ENCODE measurements at places on chromosomes 4 and X.

GRCh38 chrX:40008791-40009461 is 88.8 kb downstream of the BCOR start:
- peak; percentile 88 for DNase-seq

DNA sequence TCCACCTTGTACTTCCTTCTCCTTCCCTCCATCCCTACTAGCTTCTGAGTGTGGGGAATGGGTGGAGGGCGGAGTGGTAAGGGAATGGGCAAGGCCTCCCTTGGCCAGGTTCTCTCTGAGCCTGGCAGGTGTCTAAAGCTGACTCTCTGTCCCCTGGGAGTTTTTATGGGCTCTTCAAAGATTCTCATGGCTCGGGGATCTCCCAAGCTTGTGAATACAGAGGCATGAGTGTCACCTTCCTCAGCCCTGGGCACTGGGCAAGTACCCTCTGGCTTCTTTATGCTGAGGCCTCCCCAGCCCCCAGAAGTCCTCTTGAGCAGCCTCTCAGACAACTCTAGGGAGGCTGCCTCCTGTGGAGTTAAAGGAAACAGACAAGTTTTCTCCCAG is 32.5 kb upstream of the DDX3X start:
- no peak for DNase-seq

- DNase-seq, result no peak
Measured at GRCh38 chrX:129478516-129478915, 44.8 kb downstream of the SMARCA1 start.

- DNase-seq, result no peak
Measured at GRCh38 chr4:96016634-96017299, 176.9 kb downstream of the PDHA2 start.

DNA sequence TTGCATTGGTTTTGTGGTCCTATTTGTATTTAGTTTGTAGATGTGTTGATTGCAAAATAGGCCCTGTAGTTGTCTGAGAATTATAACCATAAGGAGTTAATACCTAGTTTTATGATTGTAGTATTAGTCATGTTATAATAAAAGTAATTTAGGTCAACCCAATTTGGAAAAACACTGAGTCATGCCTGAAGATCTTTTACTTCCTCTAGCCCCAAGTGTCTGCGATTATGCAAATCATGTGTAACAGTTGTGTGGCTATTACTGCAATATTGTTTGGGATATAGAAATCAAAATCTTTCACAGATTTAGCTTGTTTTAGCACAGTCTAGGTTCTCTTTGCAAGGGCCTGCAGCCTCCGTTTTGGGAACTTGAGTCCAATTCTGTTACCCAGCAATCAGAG is 12.6 kb downstream of the SRD5A3 start:
- no peak for DNase-seq

- DNase-seq, result no peak
Measured at GRCh38 chr4:94342694-94343093, at the start of gene HPGDS. Gene HPGDS (minus strand): TSS chr4:94342836. CDS start chr4:94334629, 8,207 bp downstream.

DNA sequence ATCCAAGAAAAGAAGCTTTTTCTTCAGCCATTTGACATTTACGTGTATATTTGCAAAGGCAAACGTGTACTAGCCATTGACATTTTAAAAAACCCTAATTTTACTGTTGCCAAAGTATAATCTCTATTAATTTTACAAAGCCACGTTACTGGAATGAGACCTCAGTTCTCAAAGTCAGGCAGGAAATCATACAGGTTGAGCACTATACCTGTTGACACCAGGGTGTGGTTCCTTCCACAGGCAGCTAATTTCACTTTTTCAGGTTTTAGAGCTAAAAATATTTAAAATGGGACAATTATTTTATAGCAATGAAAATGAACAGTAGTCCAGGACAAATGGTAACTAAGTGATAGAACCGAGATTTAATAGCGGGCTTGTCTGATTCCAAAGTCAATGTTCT is 6.5 kb downstream of the RPGR start:
- DNase-seq, result no peak

- no peak for DNase-seq
Measured at GRCh38 chr4:186201535-186202230, 10.3 kb downstream of the CYP4V2 start.

DNA sequence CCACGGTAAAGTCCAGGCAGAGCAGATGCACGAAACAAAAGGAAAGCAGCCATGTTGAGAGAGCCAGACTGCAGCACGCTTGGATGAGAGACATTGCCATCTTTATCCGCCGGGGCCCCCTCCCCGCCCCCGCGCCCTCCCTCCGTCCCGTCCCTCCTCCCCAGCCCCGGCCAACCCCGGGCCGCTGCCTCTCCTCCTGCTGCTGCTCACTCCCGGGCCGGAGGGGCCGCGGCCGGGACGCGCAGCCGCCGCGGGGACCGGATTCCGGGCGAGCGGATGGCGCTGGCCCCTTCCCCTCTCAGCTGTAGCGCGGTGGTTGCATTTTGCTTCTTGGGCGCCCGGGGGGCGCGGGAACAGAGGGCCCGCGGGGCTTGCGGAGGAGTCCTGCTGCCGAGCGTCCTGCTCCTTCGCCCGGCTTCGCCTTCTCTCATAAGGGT is 542 bp downstream of the RNF150 start:
- DNase-seq, result peak; percentile 67

DNA sequence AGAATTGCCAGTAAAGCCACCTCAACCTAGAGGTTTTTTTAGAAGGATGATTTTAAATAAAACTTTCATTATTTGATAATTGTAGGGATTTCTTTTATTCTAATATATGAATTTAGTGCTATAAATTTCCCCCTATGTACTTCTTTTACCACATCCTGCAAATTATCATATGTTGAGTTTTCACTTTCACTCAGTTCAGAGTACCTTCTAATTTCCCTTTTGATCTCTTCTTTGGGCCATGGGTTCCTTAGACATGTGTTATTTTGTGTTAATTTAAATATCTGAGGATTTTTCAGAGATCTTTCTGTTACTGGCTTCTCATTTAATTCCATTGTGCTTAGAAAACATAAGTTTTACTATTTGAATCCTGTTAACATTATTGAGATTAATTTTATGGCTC is 6.1 kb downstream of the BEX2 start:
- no peak for DNase-seq

DNA sequence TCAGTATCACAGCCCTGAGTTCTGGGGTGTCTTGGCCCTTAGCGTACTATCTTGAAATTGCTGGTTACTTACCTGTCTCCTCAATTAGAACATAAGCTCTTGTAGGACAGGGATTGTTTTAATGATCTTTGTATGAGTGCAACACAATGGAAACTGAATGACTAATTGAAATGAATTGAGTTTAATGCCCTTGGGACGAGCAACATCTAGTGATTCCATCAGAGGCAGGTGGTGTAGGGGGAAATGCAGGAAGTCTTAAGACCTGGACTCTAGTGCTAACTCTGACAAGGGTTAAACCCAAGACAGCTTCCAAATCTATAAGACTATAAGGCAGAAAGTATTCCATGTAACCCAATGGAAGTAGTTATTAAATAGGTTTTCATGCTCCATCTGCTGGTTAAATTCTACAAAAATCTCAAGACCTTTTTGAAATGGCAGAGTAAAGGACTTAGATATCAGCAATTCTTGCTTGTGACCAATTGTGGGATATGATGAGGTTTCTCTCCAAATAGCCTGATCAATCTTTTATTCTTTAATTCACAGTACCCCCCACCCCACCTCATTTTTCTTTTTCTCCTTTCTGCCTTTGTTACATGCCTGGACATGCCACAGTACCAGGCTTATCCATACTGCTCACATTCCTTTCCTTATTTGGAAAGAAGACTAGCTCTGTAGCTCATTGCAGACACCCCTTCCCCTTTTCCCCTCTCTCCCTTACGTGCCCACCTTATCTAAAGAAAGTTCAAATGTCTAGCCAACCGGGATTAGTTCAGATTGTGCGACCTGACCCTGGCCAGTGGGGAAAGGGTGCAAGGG is 340.8 kb downstream of the PAPSS1 start:
- no peak for DNase-seq

DNA sequence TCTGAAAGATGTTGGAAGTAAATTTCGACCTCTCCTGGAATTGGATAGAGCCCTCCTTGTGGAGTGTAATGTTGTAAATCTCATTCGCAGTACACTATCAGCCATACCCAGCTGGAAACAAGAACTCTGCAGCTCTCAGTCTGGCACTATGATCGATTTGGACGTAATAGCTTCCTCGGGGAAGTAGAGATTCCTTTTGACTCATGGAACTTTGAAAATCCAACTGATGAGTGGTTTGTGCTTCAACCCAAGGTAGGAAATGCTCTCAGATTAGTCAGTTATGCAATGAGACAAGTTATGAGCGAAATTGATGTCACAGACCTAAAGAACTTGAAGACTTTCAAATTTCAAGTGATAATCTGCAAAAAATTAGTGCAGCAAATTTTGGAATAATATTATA is 103.9 kb downstream of the SYTL5 start:
- no peak for DNase-seq

- DNase-seq, result no peak
Measured at GRCh38 chr4:39657465-39657864, 18.8 kb upstream of the SMIM14 start.

- DNase-seq, result no peak
Measured at GRCh38 chr4:152988721-152989553, 52.8 kb downstream of the FHDC1 start.

GRCh38 chr4:101870874-101871273 is 80.3 kb downstream of the BANK1 start:
- no peak for DNase-seq

GRCh38 chr4:159146488-159146887 is 43.6 kb downstream of the RAPGEF2 start:
- no peak for DNase-seq

DNA sequence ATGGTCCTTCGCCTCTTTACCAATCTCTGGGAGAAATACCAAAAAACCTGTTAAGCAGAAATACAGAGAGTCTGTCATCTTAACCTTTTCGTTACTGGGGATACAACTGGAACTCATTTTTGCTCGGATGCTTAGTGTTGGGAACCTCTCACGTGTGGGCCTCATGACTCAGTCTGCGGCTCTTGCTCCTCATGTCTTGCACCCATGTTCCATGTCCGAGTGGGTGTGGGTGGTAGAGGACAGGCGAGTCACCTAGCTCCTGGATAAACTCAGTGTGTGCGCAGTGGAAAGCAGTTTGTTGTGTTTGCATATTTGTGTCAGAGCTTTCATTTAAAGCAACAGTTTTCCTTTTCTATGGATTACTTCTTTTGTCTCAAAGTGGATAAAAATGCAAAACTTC is 70.6 kb downstream of the TNIP2 start:
- DNase-seq, result no peak

- DNase-seq, result no peak
Measured at GRCh38 chr4:22456291-22456690, 59.6 kb downstream of the ADGRA3 start.

- DNase-seq, result no peak
Measured at GRCh38 chr4:81594490-81595159, 122.9 kb upstream of the RASGEF1B start.

GRCh38 chrX:68648960-68649359 is 1.5 kb downstream of the STARD8 start:
- peak; percentile 86 for DNase-seq

Measured in islet precursor cell (in vitro differentiated cells).